ENCODE measurements at places on chromosomes 6 and 20.

GRCh38 chr6:112770308-112770707 is 423.2 kb downstream of the RFPL4B start:
- no peak for DNase-seq

- no peak for DNase-seq
Observed at GRCh38 chr6:36815962-36816735, 23.1 kb downstream of the CPNE5 start.

DNA sequence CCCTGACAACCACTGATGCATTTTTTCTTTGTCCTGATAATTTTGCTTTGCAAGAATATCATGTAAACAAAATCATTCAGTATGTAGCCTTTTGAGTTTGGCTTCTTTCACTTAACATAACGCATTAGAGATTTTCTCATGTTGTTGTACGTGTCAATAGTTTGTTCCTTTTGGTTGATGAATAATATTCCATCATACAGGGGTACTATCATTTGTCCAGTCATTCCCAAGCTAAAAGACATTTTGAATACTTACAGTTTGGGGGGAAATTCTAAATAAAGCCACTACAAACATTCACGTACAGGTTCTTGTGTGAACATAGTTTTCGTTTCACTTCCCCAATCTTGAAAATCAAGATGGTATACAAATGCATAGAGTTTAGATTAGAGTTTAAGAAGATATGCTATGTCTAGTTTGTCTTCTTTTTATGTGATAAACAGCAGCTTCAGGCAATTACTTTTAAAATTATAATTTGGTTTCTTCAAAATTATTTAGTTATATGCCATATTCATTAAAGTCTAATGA is 5.2 kb downstream of the HAO1 start:
- DNase-seq, result no peak

DNA sequence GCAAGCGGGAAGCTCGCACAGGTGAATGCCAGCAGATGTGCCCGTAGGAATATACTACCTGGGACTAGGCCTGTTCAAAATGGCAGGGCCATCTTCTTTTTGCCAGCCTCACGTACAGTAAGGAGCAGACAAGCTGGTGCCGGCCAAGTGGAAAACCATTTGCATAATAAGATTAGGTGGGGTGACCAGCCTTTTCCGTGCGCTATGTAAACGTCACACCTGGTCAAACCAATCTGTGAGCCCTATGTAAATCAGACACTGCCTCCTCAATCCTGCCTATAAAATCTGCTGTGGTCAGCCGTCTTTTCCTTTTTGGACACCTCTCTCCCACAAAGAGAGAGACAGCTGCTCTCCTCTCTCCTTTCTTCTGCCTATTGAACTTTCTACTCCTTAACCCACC is 60.8 kb upstream of the TMEM30A start:
- no peak for DNase-seq

- DNase-seq, result no peak
Observed at GRCh38 chr6:121526282-121526681, 90.8 kb downstream of the GJA1 start.

DNA sequence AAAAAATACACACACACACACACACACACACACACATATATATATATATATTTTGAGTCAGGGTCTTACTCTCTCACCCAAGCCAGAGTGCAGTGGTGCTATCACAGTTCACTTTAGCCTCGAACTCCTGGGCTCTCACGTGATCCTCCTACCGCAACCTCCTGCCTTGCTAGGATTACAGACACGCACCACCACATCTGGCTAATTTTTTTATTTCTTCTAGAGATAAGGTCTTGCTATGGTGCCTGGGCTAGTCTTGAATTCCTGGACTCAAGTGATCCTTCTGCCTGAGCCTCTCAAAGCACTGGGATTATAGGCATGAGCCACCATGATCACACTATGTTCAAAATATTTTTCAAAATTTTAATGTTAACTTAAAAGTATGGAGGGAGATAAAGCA is 43.5 kb downstream of the NUP153 start:
- DNase-seq, result no peak

- DNase-seq, result no peak
Observed at GRCh38 chr6:170383466-170384035, 77.0 kb downstream of the FAM120B start.

- no peak for DNase-seq
Observed at GRCh38 chr6:22512686-22513427, 56.5 kb upstream of the HDGFL1 start.

All from NCI-H1048 (cell line).